ENCODE measurements at places on chromosomes 6 and 20. TPM values are rescaled to one million over a fixed set of nuclear protein-coding genes. Genes with fewer than 3 reads are reported as not detected.

The ACOT8 gene
- total RNA-seq = 33.0 TPM

The SNAP91 gene
- total RNA-seq = not detected

The SLC35D3 gene
- total RNA-seq = not detected

- no peak for DNase-seq
These were observed 35.9 kb downstream of the ANKRD60 start for GRCh38 chr20:58192567-58192966.

GRCh38 chr6:33201935-33202334, 1.3 kb downstream of the SLC39A7 start:
- no peak for DNase-seq

The BTNL2 gene
- not detected for total RNA-seq

- DNase-seq = no peak
These were observed 4.7 kb upstream of the TRMT11 start for GRCh38 chr6:125981571-125982185.

- no peak for DNase-seq
These were observed 139.3 kb downstream of the RFPL4B start for GRCh38 chr6:112486454-112486853.

The SIRT5 gene
- total RNA-seq = 4.6 TPM

The HLA-DPA1 gene
- 6.8 TPM for total RNA-seq

The LRRN4 gene
- total RNA-seq = 152 TPM

- no peak for DNase-seq
These were observed 982.6 kb upstream of the EYS start for GRCh38 chr6:66689608-66690007.

The CLDN20 gene
- not detected for total RNA-seq

The UBE2C gene
- total RNA-seq = 447 TPM

- DNase-seq = no peak
These were observed 9.5 kb downstream of the NT5E start for GRCh38 chr6:85459224-85459901.

DNA sequence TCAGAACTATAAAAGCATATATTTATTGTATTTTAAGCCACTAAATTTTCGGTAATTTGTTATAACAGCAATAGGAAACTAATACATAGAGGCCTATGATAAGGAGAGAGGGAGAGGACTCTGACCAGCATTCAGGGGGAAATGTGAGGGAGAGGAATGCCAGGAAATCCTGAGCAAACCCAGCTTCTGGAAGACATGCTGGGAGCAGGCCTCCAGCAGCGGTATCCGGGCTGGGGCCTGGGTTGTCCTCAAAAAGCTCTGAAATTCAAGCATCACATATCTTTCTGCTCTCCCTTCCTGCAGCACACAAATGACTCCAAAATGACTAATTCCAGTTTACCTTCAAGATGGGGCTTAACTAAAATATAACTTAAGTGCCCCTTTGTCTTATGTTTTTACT, 33.4 kb upstream of the RIMS1 start:
- no peak for DNase-seq

DNA sequence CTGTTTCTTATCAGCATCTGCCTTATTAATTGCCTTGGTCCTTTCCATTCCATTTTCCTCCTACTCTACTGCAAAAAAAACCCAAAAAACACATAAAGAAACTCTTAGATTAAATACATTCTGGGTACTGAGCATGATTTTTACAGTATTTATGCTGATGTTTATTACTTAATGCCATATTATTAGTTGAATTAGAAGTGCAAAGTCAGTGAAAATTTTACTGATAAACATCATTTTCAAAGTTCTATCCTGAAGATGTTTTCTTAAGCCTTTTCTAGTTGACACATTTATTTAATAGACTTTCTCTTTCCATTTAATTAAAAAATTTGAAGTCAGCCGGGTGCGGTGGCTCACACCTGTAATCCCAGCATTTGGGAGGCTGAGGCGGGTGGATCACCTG, 236.0 kb upstream of the RUNX2 start:
- DNase-seq = no peak

GRCh38 chr20:48791666-48792071, 36.1 kb downstream of the PREX1 start:
- no peak for DNase-seq

The PSORS1C2 gene
- total RNA-seq = not detected

- no peak for DNase-seq
These were observed 135.6 kb upstream of the UST start for GRCh38 chr6:148611213-148611612.

- DNase-seq = no peak
These were observed 36.2 kb upstream of the PLCB1 start for GRCh38 chr20:8095648-8096572.

The OCSTAMP gene
- total RNA-seq = not detected

The OXT gene
- total RNA-seq = 0.43 TPM

- DNase-seq = no peak
These were observed 221.0 kb downstream of the NFATC2 start for GRCh38 chr20:51321343-51322163.

GRCh38 chr20:63568170-63568981, 5.7 kb downstream of the HELZ2 start:
- no peak for DNase-seq

DNA sequence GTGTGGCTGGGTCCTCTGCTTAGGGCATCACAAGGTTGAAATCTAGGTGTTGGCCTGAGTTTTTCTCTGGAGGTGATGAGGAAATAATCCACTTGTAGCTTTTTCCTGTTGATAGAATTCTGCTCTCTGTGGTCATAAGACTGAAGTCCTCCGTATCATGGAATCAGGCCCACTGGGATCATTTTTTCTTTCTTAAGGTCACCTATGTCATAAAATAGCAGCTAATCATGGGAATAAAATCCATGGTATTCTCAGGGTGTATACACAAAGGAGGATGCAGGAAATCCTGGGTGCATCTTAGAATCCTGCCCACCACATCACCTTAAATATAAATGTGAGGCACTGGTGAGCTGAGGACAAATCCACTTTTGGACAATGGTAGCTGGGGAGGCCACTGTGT, 72.7 kb downstream of the PRDM1 start:
- no peak for DNase-seq

- no peak for DNase-seq
These were observed 237.5 kb downstream of the ATXN1 start for GRCh38 chr6:16523606-16524379.

- no peak for DNase-seq
These were observed 48.7 kb downstream of the ADAT2 start for GRCh38 chr6:143401636-143402370.

DNA sequence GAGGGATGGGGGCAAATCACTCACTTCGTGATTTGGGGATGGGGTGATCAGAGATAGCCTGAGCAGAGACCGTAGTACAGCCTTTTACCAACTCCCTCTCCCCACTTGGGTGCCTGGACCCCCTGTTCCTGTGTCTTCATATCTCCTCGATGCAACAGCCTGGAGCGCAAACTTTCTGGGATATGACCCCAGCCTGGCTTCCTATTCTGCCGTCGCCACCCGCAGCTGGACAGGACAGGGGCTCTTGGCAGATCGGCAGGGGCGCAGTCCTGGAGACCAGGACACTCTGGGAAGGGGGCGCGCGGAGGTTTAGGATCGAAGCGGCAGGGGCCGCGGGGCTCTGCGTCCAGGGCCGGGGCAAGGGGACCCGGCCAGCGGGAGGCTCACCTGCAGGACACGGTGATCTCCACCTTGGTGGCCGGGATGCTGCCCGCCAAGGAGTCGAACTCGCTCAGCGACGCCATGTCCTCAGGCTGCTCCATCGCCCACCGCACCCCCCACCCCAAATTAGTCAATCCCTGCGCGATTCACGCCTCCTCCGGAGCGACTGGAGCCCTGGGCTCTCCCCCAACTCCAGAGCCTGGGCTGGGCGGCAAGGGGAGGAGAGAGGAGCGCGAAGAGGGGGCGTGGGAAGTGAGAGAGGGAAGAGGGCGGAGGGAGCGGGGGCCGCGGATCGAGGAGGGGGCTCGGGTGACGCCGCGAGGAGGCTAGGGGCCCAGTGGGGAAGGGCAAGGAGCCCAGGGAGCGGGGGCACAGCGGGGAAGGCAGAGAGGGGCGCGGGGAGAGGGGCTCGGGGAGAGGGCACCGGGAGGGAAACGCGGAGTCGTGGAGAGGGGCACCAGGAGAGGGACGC, at the start of gene CPNE5:
Gene CPNE5, minus strand, starts transcription at position 549 of the 853 bp plus-strand sequence. Its CDS starts 67 bp downstream, at position 482.
- no peak for DNase-seq

The CST4 gene
- not detected for total RNA-seq

DNA sequence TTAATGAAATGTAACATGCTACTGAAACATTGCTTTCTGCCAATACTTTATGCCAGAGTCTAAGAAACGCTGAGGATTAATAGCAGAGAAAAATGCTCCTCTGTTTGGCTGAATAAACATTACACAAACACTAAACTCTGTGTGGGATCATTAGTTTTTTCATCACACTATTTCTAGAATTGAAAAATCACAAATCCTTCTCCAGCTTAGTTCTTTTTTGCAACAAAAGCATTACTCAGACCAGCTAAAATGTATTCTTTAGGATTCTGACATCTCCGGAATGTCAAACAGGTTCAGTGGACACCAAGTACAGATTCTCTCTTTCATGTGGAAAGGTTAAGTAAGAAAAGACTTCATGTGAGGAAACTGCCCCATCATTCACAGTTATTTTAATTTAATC, 226.9 kb downstream of the SIM1 start:
- no peak for DNase-seq

Measured in epithelial cell of proximal tubule (primary cell).